ENCODE measurements at places on chromosomes 12 and 14.
A peak's percentile ranks its signal among the peaks of the same experiment; 100 is the strongest.

DNA sequence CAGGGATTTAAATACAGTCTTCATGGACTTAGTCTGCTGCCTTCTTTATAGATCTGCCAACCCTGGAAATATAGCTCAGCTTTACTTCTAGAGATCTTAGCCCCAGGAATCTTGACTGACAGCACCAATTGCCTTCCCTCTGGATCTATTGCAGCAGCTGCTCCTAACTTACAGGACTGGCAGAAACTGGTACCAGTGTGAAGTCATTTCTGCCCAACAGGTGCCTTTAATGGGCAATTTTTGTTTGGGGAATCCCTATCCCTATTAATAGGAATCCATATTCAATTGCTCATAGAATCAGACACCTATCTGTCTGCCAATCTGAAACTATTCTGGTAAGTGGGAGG is 27.2 kb downstream of the SPX start:
- no peak for DNase-seq

DNA sequence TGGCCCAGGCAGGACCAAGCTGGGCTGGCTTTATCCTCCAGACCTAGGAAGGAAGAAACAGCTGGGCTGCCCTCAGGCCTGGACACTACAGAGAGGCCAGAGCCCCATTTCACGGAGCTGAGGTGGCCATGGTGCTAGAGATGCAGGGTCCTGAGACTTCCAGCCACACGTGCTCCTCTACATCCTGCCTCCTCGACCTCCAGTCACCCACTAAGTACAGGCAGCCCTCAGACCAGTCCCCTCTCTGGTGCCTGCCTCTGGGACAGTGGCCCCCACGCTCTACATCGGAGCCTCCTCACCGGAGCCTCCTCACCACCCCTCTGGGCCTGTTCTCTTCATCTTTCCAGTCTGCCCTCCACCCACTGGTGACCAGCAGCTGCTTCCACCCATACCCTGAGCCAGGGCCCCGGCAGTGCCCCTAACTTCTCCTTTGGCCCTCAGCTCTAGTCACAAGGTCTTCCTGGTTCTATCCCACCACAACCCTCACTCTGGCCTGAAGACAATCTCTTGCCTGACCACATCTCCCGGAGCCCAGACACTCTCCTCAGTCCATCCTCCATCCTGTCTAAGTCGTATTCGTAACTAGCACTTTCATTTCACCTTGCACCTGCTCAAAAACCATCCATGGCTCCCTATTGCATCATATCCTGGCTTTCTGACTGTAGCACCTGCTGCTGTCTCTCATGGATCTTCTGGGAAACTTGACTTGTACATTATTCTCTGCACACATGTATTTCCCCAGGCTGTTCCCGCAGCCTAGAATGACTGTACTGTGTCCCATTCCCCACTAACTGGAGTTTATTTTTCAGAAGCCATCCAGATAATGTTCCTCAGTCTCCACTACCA is 43.9 kb downstream of the DIO3 start:
- DNase-seq: peak; percentile 15

DNA sequence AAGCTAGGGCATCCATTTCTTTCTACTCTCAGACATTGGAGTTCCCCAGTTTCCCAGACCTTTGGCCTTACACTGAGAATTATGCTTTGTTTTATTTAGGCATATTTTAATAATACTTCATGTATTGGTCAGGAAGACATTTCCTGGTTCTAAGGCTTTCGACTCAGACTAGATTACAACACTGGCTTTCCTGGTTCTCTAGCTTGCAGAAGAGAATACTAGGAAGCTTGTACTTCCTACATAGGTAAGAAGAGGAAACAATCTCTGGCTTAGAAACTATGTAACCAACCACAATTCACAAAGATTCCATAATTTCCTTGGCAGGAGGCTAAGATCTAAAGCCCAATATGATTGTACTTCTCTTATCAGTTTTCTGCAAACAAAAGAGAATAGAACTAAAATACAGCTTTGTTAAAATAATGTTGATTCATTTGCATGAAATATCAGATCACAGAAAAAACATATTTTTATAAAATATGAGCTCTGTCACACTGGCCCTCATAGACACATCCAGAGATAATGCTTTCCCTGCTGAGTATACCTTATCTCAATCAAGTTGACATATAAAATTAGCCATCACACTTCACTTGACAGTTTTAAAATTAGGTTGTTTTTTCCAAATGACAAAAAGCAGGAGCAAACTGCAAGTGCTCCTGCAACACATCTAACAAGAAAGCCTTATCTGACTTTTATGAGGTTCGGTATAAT is 30.5 kb downstream of the CLEC2D start:
- no peak for DNase-seq

DNA sequence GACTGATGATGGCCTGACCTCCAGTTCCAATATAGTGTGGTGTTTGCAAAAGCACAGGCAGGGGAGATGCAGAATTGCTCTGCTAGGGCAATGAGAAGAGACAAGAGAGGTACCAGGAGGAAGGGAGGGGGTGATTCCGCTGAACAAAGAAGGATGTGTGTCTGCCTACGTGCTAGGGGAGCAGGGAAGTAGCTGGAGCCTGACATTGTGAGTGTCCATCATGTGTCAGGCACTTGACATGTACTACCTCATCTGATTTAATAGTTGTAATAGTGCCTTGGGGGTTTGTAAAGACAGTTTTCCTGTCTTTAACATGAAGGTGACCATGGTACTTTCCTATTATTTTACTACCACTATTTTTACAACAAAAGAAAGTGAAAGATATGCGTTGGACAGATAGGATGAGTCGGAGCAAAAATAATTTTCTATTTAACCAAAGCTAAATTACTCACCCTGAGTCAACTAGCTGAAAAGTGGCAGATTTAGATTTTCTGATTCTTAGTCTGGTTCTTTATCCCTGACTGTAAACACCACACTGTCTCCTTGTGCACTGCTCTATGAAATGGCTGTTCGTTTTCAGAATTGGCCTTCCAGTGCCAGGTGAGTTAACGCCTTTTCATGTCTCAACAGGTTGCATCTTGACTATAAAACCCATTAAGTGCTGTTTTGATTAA is 33.7 kb upstream of the TEAD4 start:
- no peak for DNase-seq

DNA sequence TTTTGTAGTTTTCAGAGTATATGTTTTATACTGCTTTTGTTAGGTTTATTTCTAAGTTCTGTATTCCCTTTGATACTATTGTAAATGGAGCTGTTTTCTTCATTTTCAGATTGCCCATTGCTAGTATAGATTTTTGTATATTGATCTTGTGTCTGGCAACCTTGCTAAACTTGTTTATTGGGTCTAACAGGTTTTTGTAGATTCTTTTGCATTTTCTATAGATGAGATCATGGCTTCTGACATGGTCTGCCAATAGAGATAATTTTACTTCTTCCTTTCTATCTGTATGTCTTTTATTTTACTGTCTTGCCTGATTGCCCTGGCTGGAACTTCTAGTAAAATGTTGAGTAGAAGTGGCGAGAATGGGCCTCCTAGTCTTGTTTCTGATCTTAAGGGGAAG is 40.3 kb downstream of the ANKRD9 start:
- DNase-seq: no peak

- DNase-seq: no peak
Measured at GRCh38 chr14:68384881-68385280, 408.0 kb downstream of the ZFP36L1 start.

- DNase-seq: no peak
Measured at GRCh38 chr12:9773216-9773877, 12.6 kb upstream of the CD69 start.

DNA sequence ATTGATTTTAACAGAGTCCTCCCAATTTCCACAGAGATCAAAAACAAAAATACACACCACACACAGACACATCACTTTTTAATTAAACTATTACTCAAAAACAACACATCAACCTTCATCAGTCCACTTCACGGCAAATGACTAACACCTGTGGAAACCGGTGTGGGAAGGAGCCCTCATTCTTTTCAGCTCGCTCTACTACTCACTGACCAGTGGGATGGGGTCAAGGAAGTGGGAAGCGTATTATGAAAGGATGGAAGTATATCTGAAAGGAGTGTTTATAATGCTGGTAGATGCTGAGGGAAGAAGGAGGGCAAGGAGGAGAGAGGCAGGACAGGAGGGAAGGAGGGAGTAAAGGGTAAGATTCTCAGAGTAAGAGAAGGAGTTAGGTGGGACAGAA is 156.5 kb downstream of the EPS8 start:
- no peak for DNase-seq

GRCh38 chr12:28316049-28316448 is 125.8 kb downstream of the CCDC91 start:
- no peak for DNase-seq

- DNase-seq: no peak
Measured at GRCh38 chr12:25752710-25753309, 199.7 kb upstream of the LMNTD1 start.

DNA sequence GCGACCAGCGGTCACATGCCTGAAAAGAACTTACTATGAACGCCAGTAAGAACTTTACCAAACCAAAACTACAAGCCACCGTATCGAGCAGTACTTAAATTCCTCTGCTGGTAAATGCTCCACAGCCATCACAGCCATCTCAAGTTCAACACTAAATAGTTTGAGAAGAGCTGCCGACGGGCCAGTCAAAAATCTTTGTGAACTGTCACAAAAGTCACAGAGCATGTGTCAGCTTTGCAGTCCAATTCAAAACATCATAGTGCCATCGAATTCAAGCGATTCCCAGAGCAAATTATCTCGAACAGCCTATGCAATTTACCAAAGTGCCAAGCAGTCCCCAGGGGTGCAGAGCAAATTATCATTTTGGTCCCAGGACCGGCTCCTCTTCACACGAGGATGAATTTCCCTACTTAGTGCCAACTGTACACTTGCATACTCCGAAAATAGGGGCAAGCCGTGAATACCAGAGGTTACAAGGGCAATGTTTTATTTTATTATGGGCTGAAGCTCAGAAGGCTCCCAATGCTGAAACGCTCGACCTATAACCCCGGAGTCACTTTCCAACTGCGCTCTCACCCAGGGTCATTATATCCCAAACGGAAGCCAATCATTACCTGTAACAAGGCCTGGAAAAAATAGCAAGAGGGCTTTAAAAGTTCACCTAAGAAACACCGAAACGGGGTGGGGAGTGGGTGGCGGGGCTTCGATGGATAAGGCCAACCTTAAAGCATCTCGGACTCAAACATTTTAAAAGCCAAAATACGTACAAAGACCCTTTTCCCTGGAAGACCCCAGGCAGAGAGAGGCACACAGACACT is 1.1 kb downstream of the LRP6 start:
- DNase-seq: peak; percentile 21

DNA sequence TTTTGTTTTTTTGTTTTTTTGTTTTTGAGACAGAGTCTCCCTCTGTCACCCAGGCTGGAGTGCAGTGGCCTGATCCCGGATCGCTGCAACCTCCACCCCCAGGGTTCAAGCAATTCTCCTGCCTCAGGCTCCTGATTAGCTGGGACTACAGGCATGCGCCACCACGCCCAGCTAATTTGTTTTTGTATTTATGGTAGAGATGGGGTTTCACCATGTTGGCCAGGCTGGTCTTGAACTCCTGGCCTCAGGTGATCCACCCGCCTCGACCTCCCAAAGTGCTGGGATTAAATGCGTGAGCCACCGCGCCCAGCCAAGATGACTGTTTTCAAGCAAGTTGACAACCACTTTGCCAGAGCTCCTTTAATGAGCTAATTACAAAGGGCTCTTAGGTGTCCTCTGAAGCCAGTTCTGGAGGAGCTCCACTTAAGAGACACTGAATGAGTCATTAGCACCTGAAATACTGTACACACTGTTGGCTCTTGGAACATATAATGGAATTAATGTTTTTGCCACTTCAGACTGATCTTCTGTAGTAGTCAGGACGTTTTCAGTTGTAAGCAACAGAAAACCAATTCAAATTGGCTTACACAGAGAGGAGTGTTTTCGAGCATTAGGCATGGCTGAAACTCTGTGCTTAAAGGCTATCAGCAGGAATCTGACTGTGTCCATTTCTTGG is 55.4 kb upstream of the MED13L start:
- DNase-seq: no peak

DNA sequence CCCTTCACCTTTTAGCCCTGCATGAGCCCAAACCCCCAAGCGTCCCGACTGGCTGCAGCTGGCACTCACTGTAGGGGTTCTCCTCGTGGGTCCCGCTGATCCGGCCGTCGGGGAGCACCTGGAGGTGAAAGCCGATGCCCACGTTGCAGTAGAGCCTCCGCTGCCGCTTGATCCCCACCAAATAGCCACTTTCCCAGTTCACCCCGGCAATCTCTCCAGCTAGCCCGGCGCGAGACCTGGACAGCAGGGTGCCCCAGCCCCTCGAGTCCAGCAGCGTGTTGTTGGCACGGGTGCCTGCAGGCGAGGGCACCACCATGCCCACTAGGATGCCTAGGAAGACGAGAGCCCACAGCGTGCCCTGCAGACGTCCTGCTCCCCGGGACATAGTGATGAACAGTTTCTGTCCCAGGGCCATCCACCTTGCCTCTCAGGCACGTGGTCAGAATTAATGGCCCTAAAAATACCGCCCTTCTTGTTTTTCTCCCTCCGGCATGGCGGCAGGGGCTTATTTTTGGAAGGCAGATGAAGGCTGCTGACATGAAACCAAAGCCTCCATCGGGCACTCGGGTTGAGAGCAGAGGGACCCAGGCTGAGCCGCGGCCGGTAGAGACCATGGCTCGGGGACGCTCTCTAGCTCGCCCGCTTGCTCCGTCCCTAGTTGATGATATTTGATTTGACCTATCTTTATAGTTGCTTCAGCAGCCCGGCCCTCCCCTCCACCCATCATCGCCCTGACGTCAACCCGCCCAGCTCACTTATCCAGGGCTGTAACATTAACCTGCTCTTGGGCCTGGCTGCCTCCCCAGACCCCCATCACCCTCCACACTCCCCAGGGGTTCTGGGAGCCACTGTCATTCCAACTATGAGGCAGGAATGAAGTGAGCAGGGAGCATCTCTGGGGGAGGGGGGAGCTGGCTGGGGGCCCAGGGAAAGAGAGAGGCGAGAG is at the start of gene FGF6:
FGF6 (minus strand) TSS at position 660 of the 946 bp plus-strand sequence; CDS start at position 415, 245 bp downstream.
- no peak for DNase-seq

- no peak for DNase-seq
Measured at GRCh38 chr12:49483619-49484018, 55.2 kb upstream of the KCNH3 start.

GRCh38 chr12:132075026-132075713 is 68.9 kb downstream of the DDX51 start:
- no peak for DNase-seq

DNA sequence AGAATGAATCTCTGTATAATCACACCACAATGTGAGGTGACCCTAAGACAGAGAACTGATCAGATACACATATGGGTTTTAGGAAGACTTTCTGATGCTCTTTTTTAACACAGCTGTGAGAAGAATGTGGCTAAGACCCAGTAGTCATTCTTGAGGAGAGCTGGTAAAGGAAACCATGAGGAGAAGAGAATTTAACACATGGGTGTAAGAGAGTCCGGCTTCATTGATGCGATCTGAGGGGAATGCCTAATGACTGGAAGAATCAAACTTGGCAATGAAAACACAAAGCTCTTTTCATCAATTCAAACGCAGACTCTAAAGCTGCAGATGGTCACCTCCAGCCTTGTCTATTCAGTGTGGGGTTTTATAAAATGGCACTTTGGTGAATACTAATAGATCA is 79.3 kb downstream of the FOXA1 start:
- DNase-seq: no peak

- DNase-seq: no peak
Measured at GRCh38 chr14:89374908-89375307, 42.1 kb downstream of the FOXN3 start.
